ENCODE measurements at places on chromosomes 3 and 15.

GRCh38 chr3:57155310-57155643, 9.9 kb downstream of the IL17RD start:
- no peak for DNase-seq

DNA sequence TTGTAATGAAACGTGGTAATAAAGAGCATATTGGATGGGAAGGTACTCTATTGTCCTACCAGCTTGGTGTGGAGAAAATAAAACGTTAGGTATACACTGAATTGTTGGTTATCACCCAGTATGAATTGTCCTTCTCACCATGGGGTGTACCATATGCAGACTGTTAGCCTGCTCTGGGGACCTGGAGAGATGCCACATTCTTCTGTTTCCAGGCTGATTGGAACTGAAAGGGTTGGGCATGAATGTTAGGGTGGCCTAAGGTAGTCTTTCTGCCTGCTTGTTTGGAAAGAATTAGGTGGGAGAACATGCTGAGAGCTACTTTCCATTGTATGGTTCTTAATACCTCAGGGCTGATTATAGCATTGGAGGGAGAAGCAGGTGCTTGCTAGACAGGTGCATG, 340.6 kb downstream of the PTPRG start:
- DNase-seq = no peak

GRCh38 chr3:51974963-51975851, at the start of gene ABHD14A:
ABHD14A (plus strand) TSS chr3:51975064; CDS start chr3:51975136, 72 bp downstream.
- peak; percentile 50 for DNase-seq

GRCh38 chr3:189883113-189883753, 237.5 kb downstream of the P3H2 start:
- no peak for DNase-seq

DNA sequence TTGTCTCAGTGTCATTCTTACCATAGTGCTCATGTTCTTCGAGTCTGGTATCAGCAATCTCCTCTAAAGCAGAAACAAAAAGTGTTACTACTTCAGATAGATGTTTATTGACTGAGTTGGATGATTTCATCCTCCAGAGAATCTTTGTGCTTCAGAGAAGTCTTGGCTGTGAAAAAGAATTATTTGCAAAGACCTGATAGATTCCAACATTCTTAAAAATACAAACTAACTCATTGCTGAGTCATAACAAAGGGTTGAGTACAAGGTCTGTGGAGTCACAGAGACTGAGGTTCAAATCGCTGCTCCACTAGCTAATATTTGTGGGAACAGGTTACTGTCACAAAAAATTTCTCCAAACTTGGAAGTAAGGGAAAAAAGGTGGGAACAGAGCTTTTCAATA, 9.0 kb upstream of the STRIT1 start:
- no peak for DNase-seq
